ENCODE measurements at places on chromosomes 16 and 17. TPM values are rescaled to one million over a fixed set of nuclear protein-coding genes. Genes with fewer than 3 reads are reported as not detected.

DNA sequence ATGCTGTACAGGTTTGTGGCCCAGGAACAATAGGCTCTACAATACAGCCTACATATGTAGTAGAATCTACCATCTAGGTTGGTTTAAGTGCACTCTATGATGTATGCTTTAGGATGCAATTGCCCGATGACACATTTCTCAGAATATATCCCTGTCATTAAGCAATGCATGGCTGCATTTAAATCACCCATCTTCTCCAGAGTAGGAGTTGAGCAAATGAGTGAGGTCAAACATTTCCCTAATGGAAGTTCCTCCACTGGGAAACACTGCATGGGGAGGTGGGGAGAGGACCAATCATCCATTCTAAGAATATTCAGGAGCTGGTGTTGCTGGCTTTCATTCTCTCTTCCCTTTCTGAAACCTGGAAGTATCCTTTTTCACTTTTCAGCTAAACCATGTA, 2.0 kb upstream of the PCTP start:
- DNase-seq, result no peak

GRCh38 chr17:67639555-67639954, 78.2 kb upstream of the NOL11 start:
- no peak for DNase-seq

ADAMTS18 gene
- total RNA-seq, result 0.17 TPM

MEOX1 gene
- not detected for total RNA-seq

EPOP gene
- 1.8 TPM for total RNA-seq

- no peak for DNase-seq
Observed at GRCh38 chr16:51201604-51202003, 50.5 kb upstream of the SALL1 start.

- DNase-seq, result no peak
Observed at GRCh38 chr16:31087971-31088370, 772 bp downstream of the PRSS53 start.

GRCh38 chr17:79027925-79028491, 4.0 kb downstream of the C1QTNF1 start:
- DNase-seq, result no peak
